ENCODE measurements at places on chromosomes 1 and 21.

GRCh38 chr1:35573198-35574124, at the start of gene TFAP2E:
Gene TFAP2E, plus strand, starts transcription at chr1:35573314. Its CDS starts 264 bp downstream, at chr1:35573578.
- peak; percentile 45 for DNase-seq

- DNase-seq, result no peak
Observed at GRCh38 chr21:36628106-36628505, 70.8 kb upstream of the SIM2 start.

- DNase-seq, result no peak
Observed at GRCh38 chr1:226436472-226436854, 28.6 kb upstream of the PARP1 start.

DNA sequence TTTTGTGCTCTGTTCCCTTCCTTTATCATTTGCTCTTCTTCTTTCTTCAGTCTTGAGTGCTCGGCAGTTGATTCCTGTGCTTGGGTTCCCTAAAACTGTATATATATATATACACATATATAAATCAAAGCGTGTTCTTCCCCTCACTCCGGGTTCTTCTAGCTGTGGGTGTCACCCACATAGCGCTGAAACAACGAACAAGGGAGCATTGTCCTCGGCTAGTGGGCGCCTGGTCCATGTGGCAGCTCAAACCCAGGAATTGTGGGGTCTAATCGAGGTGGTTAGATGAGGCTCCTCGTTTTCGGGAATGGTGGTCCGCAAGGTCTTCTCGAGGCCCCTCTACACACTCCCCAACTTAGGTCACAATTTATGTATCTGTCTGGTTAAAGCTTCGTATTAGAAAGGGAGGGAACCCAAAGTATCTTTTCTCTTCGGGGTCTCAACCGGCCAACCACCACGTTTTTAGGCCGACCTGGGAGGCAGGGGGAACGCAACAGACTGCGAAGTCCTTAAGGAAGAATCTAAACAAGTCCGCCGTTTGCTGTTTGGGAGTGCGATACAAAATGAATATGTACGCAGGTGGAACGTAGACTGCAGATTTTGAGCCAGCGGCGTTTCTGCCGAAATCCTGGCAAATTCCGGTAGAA, 504 bp upstream of the SDHC start:
- DNase-seq, result peak; percentile 26

- no peak for DNase-seq
Observed at GRCh38 chr1:63794939-63795378, 21.1 kb downstream of the ROR1 start.

DNA sequence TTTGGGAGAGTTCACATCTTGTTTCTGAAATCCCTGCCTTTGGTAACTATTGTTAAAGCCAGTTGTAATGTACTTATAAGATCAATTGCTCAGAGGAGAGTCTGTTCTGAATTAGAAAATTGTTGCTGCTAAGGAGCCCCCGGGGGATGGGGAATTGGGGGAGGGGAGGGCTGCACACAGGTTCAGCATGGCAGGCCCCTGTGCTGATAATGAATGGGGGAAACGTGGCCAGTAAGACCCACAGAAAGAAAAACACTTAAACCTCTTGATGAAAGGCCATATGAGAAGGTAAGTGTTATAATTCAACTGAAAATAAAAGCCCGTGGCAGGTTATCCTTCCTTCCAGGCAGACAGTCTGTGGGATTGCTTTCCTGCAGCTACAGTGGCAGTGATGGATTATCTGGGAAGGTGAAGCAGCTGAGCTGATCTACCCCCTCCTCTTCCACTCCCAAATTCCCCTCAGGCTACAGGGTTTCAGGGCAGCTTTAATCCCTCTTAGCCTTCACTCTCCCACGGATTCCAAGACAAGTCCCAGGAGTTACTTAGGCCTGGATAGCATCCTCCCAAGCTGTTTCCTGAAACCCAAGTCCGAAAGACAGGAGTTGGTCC, 398.8 kb downstream of the TBX15 start:
- DNase-seq, result no peak

DNA sequence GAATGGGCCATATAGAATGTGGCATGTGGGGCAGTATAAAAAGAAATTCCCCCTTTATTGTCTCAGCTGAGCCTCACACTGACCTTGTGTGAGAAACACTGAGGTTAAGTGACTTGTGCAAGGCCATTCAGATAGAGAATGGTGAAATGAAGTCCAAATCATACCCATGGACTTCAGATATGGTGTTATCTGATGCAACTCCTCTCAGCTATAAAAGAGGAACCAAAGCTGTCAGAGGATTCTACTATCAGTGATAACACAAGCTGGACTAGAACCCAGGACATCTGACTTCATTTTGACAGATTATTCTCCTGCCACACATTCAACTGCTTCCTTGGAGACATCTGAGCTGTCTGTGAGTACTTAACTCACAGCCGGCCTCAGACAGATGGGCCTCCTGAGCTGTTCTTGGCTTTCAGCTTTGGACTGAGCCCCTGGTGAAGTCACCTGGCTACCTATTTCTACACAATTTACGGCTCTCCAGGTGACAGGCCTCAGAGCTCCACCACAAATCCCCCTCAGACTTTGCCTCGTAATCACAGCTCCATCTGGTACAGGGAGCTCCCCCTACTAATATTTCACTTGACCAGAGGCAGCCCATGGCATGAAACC, 104.6 kb downstream of the PLXNA2 start:
- DNase-seq, result no peak

DNA sequence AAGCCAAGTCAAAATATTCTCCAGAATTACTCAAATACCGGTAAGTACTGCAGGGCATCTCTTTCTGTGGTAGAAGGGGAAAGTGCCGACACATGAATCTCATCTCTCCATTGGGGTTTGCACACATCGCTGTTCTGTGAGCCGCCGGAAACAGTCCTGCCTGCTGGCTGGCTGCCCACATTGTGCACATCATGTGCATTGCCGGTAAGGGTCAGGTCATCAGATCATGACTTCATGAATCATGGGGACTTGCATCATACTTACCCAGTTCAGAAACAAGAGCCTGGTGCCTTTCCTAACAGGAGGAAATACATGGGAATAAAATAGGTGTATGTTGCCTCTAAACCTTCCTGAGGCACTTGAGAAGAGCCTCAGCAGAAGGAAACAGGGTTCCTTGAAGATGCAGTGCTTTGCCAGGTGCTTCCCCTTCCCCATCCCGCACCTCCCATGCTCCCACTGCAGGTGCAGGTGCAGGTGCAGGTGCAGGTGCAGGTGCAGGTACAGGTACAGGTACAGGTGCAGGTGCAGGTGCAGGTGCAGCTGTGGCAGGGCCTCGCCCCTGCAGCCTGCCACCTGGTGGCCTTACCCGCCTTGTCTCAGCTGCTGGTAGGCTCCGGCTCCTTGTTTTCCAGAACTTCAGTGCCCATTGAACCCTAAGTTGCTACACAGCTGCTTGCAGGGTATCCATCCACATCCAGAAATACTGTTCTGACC, 26.5 kb downstream of the GPR137B start:
- DNase-seq, result no peak

DNA sequence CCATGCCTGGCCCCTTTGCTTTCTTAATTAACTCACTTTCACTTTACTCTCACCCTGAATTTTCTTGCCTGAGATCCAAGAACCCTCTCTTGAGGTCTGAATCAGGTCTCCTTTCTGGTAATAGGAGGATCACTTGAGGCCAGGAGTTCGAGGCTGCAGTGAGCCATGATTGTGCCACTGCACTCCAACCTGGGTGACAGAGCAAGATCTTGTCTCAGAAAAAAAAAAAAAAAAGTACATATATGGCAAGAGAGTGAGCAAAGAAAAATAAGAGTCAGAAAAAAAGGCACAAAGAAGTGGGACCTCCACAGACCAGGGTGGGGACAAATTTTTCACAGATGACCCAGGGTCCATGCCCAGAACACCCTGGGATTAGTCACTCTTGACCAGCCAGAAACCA, 34.1 kb upstream of the RD3 start:
- DNase-seq, result no peak

DNA sequence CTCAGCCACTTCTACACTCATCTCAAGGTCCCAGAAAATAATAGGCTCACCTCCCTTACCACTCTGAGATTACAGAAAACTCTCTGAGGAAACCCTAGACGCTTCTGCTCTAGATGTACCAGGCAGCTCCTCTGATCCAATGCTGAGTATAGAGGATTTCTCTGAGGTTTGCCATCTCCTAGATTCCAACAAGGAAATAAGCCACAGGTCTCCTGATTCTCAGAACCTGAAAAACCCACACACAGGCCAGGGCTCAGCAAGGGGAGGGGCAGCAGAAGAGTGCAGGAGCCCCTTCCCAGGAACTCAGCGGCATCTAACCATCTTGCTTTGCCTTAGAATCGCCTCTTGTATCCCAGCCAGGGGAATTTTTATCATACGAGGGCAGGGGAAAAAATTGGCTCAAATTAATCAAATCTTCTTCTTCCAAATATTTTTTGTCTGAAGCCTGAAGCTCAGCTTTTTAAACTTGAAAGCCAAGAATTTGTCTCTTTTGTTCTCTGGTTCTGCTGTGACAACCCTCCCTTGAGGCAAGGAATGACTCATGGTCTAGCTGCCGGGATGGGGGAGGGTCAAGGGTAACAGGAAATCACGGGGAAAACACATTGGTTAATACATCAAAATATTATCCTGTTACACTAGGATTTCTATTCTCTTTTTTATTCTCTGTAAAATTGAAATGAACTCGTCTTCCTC, 30.8 kb downstream of the GORAB start:
- DNase-seq, result no peak

DNA sequence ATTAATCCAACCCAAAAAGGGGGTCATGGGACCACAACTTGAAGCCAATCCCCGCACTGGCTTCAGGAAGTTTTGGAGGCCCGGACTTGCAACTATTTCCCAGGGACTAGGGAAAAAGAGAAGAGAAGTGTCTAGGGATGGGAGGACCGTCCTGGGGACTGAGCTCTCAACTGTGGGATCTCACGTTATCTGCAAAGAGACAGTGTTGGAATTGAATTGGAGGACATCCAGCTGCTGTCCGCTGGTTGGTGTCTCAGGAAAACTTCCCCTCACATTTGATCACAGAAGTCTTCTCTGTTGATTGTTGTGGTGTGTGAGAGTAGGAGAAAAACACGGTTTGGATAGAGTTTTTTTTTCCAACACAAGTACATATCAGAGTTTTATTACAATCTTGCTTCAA, 46.2 kb upstream of the CITED4 start:
- DNase-seq, result no peak

DNA sequence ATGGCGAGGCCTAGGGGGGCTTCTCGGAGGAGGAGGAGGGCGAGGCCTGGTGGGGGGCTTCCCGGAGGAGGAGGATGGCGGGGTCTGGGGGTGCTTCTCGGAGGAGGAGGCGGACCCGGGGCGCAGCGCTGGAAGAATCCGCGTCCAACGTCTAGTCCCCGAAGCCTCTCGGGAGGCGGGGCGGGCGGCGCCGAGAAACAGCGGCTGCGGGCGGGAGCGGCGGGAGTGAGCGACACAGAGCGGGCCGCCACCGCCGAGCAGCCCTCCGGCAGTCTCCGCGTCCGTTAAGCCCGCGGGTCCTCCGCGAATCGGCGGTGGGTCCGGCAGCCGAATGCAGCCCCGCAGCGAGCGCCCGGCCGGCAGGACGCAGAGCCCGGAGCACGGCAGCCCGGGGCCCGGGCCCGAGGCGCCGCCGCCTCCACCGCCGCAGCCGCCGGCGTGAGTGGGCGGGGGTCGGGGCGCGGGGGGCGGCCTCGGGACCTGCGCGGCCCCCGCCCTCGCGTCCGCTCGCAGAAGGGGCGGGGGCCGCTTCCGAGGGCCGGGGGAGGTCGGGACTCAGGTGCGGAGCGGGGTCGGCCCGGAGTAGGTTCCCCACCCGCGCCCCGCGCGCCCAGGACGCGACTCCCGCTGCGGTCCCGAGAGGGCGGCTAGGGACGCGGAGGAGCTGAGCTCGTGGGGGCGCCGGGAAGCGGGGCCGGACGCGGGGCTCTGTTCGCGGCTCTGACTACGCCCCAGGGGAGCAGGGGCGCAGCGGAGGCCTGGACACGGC, at the start of gene KLHL17:
TSS of gene KLHL17 (plus strand) at position 222 of the 769 bp plus-strand sequence. CDS start at position 332, 110 bp downstream.
- DNase-seq, result no peak

- DNase-seq, result no peak
Observed at GRCh38 chr21:46264046-46264689, 21.2 kb downstream of the MCM3AP start.

DNA sequence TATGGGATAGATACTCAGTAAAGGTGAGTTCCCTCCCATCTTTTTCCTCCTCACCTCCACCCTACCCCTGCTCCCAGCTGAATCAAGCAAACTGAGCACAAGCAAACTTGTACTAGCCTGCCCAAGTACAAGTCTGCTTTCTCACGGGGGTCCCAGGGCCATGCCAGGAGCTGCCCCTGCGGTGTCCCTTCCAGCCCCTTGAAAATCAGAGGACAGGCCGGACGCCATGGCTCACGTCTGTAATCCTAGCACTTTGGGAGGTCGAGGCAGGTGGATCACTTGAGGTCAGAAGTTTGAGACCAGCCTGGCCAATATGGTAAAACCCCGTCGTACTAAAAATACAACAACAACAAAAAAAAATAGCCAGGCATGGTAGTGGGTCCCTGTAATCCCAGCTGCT, 17.5 kb upstream of the IFFO2 start:
- no peak for DNase-seq

DNA sequence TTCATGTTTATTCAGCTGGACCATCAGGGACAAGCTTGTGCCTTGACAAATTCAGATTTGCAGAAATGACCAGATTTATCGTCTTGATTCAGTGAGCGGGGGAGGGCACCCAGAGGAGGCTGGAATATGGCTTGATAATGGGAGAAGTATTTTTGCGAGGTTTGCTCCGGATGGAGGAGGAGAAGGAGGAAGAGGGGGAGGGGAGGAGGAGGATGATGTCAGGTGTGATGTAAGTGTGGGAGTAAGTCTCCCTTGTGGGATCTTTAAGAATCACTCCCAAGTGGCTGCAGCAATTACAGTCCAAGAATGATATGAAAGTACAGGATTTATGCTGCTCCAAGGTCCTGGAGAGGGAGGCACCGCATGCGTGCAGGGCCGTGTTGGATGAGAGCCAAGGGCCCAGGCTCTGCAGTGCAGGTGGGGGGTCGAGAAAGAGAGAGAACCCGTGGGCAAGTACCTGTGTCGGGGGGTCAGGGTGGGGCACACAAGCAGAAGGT, 5.6 kb upstream of the ZNF496 start:
- no peak for DNase-seq

DNA sequence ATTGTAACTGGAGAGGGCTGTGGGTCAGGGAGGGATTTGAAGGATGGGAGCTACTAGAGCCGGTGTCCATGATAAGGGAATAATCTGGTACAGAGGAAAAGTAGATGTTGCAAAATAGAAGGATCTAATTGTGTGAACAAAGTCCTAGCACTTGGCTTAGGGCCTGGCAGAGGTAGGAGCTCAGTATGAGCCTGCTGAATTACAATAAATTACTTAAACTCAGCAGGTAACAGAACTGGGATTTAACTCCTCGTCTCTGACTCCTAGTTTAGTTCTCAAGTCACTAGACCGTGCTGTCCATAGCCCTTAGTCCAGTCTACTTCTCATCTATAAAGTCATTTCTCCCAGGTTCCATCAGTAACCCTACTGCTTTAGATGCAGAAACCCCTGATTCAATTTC, 120.2 kb downstream of the LRRC53 start:
- no peak for DNase-seq

- no peak for DNase-seq
Observed at GRCh38 chr21:27139526-27139925, 172.6 kb upstream of the ADAMTS5 start.

DNA sequence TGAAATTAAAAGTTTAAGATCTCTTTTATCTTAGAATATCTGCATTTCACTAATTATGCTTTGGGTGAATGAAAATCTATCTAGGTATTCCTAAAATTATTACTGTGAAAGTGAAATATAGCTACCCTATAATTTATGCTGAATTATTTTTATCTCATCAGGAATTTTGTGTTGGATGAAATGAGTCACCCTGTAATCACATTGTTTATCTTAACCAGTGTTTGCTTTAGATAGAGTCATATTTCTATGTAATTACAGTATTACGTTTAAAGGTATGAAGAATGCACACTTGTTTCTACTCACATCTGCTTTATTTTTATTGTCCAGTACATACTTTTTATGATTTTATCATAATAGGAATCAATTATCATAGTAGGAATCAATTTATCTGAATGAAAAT, 249.2 kb downstream of the NCAM2 start:
- no peak for DNase-seq

Measured in NCI-H1092 treated with DMSO at 0.1 percent for 48 hours (cell line).